ENCODE measurements at places on chromosomes 11 and 22. TPM values are rescaled to one million over a fixed set of nuclear protein-coding genes. Genes with fewer than 3 reads are reported as not detected.

Gene FREY1
- 0.59 TPM for polyA plus RNA-seq

Gene ADM2
- polyA plus RNA-seq: 0.29 TPM

Gene GVQW3
- 0.37 TPM for polyA plus RNA-seq

Gene CHRNA10
- 0.95 TPM for polyA plus RNA-seq

Gene TAF6L
- polyA plus RNA-seq: 12.7 TPM

Gene CALCA
- not detected for polyA plus RNA-seq

Gene STT3A
- 19.5 TPM for polyA plus RNA-seq

Gene FAM180B
- polyA plus RNA-seq: not detected

Gene SF3A1
- polyA plus RNA-seq: 13.2 TPM

Gene UBE4A
- polyA plus RNA-seq: 22.8 TPM

Gene PRG2
- polyA plus RNA-seq: not detected

Gene MAPK11
- polyA plus RNA-seq: 18.0 TPM

Gene IL17REL
- polyA plus RNA-seq: not detected

Gene TEX54
- polyA plus RNA-seq: not detected

Gene ZBED5
- polyA plus RNA-seq: 63.3 TPM

Gene HOATZ
- polyA plus RNA-seq: not detected

Gene SPTY2D1
- 3.5 TPM for polyA plus RNA-seq

Gene MYOD1
- not detected for polyA plus RNA-seq

Gene LMO1
- polyA plus RNA-seq: 4.0 TPM

Gene C11orf52
- 3.0 TPM for polyA plus RNA-seq

Gene OR52A5
- polyA plus RNA-seq: not detected

Gene TLCD5
- 4.1 TPM for polyA plus RNA-seq

Gene MYO18B
- 184 TPM for polyA plus RNA-seq

Gene PATE4
- not detected for polyA plus RNA-seq

Gene POU2F3
- not detected for polyA plus RNA-seq

Gene TRIM51
- polyA plus RNA-seq: not detected

Gene CBLIF
- polyA plus RNA-seq: not detected

Gene COPB1
- 28.4 TPM for polyA plus RNA-seq

Gene GGTLC3
- polyA plus RNA-seq: not detected

Gene MOGAT2
- polyA plus RNA-seq: not detected

Gene C11orf65
- 0.29 TPM for polyA plus RNA-seq

Gene C11orf97
- polyA plus RNA-seq: not detected

Gene DRG1
- 65.7 TPM for polyA plus RNA-seq

Gene MS4A2
- not detected for polyA plus RNA-seq

Gene YAP1
- polyA plus RNA-seq: 19.8 TPM

Gene PATE2
- polyA plus RNA-seq: not detected

Gene RGL4
- polyA plus RNA-seq: 0.29 TPM

Measured in heart right ventricle (tissue), 16 donors.